Inflammatory macrophage treated with lipopolysaccharide for 4 hours (primary cell): ENCODE measurements at places on chromosomes 4 and X.

DNA sequence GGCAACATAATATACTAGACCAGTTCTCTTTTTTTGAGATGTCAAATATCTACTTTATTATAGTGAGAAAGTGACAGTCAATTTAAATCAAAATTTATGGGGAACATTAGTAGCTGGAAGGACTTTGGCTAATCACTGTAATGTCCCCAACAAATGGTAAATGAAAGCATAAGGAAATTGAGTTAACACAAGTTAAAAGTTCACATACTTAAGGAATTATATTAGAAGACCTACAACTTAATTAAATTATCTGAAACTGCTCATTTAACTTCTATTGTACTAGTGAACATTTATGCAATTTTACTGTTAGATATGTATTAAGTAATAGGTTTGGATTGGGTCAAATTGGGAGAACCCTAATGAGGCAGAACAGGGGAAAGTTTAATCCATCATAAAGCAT, 160.3 kb upstream of the TENM3 start:
- DNase-seq, result no peak

GRCh38 chrX:119753639-119754257, 4.6 kb upstream of the SOWAHD start:
- peak; percentile 48 for DNase-seq

- DNase-seq, result no peak
Measured at GRCh38 chrX:109679820-109680219, 53.2 kb downstream of the ACSL4 start.

GRCh38 chr4:78477276-78477675, 74.3 kb upstream of the ANXA3 start:
- DNase-seq, result peak; percentile 38

DNA sequence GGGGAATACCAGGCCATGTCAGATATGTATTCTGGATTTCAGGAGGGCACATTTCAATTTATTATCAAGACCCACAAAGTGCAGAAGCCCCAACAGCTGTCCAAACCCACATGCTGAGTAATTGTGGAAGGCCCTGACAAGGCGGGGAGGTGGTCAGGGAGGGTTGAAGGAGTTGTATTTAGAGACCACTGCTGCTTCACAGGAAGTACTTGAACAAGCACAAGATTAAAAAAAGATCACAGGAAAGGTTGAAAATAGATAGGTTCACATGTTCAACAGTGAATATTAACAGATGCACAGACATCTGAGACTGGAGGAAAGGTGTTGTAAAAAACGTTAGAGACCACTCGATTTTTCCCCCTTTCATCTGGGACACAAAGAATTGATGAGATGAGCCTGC, 17.9 kb downstream of the ATP8A1 start:
- DNase-seq, result no peak

DNA sequence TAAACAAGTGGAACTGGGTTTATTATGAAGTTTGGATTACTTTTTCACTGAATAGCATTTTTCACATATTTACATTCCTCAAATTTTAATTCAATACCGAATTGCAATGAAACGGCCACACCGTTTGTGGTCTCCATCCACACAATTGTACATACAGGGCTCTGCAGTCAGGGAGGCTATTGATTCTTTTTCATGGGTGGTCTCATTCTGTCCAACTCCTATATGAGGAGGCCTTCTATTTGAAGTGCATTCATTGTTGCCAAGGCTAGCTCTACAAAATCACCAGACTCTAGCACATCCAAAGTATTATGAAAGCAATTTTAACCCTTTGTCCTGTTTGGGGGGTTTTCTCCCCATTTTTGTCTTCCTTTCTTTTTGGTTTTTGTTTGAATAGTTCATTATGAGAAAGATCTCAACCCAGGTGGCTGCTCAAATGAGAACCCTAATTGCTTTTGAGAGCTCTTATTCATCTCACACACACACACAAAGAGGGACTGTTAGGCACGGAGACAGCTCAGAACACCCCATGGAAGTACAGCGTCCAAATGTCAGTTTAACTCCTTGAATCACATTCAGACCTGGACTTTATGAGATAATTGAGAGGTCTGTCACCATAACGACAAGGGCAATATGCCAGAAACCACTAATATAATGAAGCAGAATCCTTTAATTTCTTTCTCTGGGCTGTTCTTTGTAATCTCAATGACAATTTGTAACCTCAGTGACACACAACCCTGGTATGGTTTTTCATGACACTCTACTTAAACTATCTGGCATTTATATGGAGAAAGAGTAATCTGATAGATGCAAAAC, 79.4 kb downstream of the NLGN4X start:
- DNase-seq, result no peak

GRCh38 chr4:64829749-64830148, 420.5 kb upstream of the TECRL start:
- DNase-seq, result no peak

- DNase-seq, result peak; percentile 67
Measured at GRCh38 chr4:77433418-77433733, 172.2 kb upstream of the CXCL13 start.

DNA sequence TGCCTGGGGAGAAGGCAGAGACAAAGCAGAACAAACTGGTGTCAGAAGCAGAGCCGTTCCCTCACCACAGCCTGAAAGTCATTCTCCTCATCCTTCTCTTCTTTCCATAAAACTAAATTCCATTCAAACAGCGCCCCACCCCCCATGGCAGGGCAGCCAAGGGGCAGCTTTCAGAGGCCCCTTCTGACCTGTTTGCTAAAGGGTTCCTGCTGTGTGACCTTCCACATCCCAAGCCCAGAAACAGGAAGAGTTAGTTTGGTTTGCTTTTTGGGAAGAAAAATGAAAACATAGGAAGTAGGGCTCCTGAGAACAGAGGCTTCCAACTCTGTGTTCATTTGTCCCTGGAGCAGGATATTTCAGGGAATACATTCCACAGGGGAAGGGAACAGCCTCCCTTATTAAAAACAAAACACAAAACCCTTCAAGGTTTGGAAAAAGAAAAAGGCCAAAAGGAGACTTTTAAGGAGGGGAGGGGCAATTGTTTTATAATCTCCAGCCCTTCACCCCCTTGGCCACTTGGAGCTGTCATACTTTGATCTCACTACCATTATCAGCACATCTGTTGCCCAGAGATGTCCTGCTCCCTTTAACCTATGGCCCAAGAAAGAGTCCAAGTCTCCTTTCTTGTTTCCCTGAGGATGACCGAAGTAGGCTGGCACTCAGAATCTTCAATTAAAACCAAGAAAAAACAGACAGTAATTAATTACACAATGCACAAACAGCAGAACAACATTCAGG, 25.3 kb downstream of the STARD8 start:
- DNase-seq, result no peak

- no peak for DNase-seq
Measured at GRCh38 chrX:47802589-47802988, 34.1 kb upstream of the ZNF81 start.

GRCh38 chr4:101279377-101279871, 67.9 kb downstream of the PPP3CA start:
- peak; percentile 84 for DNase-seq

DNA sequence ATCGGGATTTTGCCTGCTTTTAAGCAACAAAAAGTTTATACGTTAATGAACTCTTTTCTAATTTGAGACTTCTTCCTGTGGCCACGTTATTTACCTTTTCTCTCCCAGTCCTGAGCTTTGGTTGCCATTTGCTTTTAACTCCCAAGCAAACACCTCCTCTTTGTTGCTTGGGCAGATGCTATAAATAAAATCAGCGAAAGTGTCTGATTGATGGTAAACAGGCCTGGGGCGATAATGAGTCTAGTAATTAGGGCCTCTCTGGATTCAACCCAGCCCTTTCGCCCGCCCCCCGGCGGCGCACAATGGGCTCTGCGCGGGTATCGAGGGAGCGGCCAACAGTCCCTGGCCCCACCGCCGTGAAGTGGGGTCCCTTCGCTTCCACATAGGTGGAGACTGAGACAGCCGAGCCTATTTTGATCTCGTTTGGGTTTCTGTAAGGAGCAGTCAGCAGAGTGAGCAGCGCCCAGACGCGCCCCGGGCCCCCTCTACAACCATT, 790 bp downstream of the CLGN start:
- DNase-seq, result no peak

- DNase-seq, result no peak
Measured at GRCh38 chr4:156949373-156949814, 22.2 kb downstream of the PDGFC start.

DNA sequence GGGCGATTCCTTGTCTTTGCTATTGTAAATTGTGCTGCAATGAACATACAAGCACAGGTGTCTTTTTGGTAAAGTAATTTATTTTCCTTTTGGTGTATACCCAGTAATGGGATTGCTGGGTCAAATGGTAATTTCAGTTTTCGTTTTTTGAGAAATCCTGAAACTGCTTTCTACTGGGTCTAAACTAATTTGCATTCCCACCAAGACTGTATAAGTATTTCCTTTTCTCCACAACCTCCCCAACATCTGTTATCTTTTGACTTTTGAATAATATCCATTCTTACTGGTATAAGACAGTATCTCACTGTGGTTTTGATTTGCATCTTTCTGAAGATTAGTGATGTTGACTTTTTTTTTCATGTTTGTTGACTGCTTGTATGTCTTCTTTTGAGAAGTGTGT, 2506.0 kb downstream of the PCDH7 start:
- DNase-seq, result no peak

- DNase-seq, result no peak
Measured at GRCh38 chrX:54484666-54485065, 11.4 kb downstream of the FGD1 start.

DNA sequence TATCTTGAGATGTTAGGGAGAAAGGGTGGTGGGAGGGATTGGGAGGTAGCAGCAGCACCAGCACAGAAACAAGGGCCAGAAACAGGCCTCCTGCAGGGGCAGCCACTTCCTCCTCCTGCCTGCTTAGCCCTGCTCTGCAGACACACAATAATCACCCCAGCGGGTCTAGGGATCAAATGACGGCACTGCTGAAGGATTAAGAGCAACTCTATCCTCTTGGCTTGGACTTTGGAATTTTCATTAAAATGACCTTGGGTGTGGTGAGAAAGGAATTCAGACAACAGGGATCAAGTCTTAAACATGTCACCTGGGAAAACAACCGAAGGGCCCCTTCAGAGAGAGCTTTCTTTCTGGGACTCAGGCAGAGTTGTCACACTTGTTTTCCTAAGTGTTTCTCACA, 353.4 kb downstream of the SPRY1 start:
- DNase-seq, result no peak

GRCh38 chr4:30380404-30380998, 339.7 kb upstream of the PCDH7 start:
- DNase-seq, result peak; percentile 43

DNA sequence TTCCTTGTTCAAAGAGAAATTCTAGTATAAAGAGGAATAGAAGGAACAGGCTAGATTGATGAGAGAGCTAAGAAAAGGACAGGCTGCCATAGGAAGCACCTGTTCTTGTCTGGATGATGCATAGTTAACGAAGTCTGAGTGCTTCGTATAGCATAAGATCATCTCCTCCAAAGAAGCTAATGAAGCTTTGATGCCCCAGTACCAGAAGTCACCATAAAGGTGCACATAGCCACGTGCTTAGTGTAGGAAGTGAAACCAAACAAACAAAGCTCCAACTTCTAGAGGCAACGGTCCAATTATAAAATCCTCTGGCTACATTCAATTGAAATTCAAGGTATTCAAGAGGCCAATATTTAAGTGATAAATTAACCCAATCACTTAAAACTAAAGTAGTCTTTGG, 31.0 kb downstream of the AFAP1 start:
- DNase-seq, result no peak

DNA sequence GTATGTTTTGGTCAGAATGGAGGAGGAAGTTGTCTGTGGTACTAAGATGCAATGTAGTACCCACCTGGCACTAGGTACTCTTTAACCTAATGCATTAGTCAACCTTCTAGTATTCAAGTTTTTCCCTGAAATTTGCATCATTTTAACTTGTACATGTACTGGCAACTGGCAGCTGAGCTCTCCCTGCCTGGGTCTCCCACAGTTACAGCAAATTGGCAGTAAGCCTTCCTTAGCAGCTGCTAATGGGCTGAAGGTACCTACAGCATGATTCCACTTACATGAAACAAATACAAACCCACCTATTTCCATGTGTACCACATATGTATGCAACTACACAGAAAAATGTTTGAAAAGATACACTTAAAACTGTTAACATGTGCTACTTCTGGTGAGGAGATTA, 8.1 kb upstream of the KLHL2 start:
- no peak for DNase-seq

- no peak for DNase-seq
Measured at GRCh38 chr4:185211035-185211434, 1.6 kb downstream of the SNX25 start.

GRCh38 chr4:155956461-155956860, 2.8 kb upstream of the CTSO start:
- DNase-seq, result no peak

DNA sequence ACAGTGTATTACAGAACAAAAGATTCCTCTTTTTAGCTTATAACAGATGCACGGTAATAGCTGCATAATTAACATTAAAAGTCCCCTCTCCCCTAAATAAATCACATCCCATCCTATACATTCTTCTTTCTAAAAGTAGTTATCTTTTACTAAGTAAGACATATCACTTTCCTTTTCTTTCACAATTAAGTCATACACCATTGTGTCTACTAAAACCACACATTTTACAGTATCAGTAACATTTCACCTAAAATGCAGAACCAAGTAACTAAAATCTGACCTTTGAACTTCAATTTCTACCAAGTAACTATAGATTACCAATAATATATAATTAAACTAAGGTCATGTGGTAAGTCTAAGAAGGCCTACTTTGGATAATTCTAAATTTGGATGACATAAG, 14.2 kb downstream of the DHX15 start:
- no peak for DNase-seq

GRCh38 chr4:2792711-2793585, at the start of gene SH3BP2:
Gene SH3BP2 (plus strand): TSS chr4:2793085. CDS start chr4:2820618, 27,533 bp downstream.
- peak; percentile 83 for DNase-seq

DNA sequence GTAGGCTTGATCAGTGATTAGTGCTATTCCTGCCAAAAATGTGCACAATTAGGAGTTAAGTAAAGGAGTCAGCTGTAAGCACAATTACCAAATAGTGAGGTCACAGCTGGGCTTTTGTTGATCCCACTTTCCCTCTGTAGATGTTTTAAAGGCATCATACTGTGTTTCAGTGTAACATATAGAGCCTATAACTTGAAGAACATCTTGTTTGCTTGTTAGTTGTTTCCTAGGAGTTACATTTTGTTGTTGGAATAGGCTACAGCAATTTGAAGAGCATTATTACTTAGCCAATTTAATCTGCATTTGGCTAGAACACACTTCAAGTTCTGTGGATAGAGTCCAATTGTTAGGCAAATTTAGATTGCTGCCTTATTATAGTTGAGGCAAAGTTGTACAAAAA, 210.7 kb upstream of the MAD2L1 start:
- no peak for DNase-seq

- no peak for DNase-seq
Measured at GRCh38 chr4:151163855-151164254, 64.4 kb downstream of the RPS3A start.
